Mucosa of descending colon (tissue), 3 donors: ENCODE measurements at places on chromosomes 1 and 21.
A peak's percentile ranks its signal among the peaks of the same experiment; 100 is the strongest.

GRCh38 chr1:8423692-8424538 is 106.0 kb downstream of the SLC45A1 start:
- DNase-seq = peak; percentile 76

- DNase-seq = no peak
These were observed 7.8 kb downstream of the RASAL2 start for GRCh38 chr1:178101654-178102053.

DNA sequence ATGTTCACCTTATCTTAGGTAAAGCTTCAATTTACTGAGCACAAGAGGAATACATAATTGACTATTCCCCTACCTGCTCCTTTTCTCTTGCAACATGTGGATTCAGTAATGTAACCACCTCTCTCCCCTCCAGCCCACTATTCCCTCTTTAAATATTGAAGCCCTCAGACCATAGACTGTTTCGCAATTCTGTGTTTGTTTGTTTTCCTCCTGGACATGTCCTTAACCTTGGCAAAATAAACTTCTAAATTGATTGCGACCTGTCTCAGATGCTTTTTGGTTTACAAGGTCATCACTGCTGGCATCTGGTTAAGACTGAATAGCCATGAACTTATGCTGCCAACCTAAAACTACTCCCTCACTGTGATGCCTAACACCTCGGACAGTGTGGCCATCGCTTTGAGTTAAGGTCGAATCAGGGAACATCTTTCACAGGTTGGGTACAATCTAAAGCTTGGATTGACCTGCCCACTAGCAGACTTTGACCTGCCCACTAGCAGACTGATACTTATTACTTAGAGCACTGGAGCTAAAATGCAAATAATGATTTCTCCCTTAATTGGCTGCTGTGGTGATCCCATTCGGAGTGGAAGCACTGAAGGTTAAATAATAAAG is 10.2 kb upstream of the CDC42BPA start:
- DNase-seq = no peak

DNA sequence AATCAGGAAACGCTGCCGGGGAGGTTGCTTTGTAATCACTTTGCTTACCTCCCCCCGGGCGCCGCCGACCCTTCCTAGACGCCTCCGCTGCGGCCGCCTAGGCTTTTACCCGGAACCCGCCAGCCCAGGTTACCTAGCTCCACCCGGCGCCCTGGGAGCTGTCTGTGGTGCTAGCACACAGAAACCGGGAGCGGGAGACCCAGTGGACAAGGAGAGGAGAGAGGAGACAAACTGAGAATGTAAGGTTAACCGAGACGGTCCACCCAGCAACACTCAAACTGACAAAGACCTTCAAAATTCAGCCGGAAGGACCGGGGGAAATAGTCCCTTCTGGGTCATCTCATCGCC is 9.8 kb downstream of the BARHL2 start:
- peak; percentile 75 for DNase-seq

GRCh38 chr1:204846546-204846945 is 24.1 kb upstream of the NFASC start:
- DNase-seq = no peak

DNA sequence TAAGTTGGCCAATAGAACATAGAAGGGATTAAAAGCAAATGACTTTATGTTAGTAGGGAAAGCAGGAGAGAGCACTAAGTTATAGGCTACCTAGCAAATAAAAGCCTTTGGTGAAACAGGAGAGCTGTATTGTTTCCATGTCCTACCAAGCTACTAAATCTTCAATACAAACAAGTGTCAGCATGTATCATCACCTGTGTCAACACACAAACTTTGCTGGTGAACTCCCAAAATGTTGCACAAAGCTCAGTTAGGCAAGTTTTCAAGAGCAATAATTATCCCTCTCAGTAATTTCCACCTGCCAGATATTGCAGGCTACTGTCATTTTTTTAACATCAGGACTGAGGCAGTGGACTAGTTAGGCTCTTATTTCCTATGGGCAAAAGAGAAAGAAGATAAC is 77.7 kb upstream of the ADAM30 start:
- no peak for DNase-seq

DNA sequence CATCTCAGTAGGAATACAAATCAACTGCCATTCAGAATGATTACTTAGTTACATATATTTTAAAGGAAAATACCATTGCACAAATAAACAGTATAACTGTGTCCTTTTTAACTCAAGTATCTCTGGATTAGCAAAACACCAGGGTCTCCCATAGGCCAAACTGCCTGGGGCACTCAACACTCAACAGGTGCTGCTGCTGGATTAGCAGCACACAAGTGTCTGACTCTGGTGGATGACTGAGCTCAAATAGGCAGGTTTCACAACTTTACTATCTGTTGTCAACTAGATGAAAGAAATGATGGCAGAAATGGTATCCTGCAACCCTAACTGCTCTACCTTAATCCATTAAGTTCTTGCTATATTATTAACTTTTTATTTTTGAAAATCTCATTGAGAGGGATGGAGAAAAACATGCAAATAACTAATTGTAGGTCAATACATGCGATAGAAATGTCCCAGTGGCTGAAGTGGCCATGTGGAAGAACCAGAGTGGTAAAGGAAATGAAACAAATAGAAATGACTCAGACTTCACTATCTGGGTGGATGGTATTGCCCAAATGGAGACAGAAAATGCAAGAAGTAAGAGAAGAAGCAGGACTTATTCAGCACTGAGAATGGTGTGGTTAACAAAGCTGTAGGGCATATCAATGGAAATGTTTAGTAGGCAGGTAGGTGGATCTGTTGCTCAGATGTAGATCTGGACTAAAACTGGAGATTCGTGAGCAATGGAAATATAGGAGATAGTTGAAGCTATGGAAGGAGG is 90.8 kb upstream of the CCDC190 start:
- no peak for DNase-seq

DNA sequence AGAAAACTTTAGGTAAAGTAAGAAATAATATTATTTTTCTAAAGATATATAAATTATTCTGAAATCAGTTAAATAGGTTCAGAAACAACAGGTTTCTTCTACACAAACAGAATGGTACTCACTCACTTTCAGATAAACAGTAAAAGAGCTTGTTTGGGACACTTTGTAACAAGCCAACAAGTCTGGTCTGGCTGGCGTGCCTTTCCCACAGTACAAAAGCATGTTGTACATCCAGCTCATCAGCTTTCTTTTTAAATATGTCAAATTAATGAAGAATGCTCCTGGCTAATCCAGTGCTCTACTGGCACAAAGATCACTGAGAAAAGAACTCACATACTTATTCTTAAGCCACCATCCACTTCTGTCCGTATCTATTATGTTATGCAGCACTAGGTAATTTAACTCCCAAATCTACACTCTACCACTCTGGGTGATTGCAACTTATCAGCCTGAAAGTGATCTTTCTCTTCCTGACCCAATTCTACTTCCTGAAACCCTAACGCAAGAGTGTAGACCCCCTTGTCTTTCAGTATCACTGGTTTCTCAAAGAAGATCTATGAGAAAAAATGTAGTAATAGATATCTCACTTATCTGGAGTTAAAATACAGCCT is 32.6 kb downstream of the TRIT1 start:
- DNase-seq = no peak

DNA sequence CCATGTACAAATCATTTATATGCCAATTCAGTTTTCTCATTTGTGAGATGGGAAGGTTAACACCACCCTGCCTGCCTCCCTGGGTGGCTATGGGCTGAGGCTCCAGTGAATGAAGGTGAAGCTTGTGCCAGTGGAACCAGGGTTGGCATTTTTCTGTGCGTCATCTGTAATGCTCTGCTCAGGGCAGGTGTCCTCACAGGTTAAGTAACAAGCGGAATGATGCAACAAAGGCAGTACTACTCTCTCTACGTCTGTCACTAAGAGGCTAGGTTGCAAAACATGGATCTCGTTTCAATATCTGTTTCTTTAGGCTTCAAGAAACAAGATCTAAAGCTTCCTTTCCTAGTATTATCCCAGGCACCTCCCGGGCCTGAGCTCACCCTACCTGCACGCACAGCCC is 67.0 kb upstream of the ZNF648 start:
- DNase-seq = no peak

GRCh38 chr1:69524015-69524414 is 43.7 kb upstream of the LRRC7 start:
- no peak for DNase-seq

DNA sequence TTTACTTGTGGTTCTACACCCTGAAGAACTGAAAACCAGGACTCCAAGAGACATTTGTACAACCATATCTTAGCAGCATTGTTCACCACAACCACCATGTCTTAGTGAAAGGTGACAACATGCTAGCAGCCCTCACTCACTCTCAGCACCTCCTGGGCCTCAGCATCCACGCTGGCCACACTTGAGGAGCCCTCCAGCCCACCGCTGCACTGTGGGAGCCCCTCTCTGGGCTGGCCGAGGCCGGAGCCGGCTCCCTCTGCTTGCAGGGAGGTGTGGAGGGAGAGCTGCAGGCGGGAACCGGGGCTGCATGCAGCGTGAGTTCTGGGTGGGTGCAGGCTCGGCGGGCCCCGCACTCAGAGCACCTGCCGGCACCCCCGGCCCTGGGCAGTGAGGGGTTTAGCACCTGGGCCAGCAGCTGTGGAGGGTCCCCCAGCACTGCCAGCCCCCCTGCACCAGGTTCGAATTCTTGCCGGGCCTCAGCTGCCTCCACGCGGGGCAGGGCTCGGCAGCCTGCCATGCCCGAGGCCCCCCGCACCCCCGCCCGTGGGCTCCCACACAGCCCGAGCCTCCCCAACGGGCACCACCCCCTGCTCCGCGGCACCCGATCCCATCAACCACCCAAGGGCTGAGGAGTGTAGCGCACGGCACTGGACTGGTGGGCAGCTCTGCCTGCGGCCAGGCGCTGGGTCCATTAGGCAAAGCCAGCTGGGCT is 9.2 kb downstream of the C1orf159 start:
- DNase-seq = peak; percentile 52

DNA sequence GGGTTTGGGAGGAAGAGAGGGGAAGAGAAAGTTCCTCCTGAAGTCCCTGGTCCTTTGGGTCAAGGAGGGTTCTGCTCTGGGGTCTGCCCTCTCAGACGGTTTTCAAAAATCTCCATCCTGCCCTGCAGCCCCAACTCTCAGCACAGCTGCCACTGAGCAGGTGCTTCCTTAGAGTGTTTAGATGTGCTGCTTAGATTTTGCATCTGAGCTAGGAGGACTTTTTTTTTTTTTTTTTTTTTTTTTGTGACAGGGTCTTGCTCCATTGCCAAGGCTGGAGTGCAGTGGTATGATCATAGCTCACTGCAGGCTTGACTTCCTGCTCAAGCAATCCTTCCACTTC is 324.9 kb upstream of the POU3F1 start:
- no peak for DNase-seq

GRCh38 chr21:37757606-37758376 is 158.5 kb downstream of the KCNJ6 start:
- DNase-seq = no peak

GRCh38 chr21:37006486-37007291 is at the start of gene RIPPLY3:
RIPPLY3 (plus strand) TSS chr21:37006702; CDS start chr21:37006773, 71 bp downstream.
- DNase-seq = peak; percentile 40

DNA sequence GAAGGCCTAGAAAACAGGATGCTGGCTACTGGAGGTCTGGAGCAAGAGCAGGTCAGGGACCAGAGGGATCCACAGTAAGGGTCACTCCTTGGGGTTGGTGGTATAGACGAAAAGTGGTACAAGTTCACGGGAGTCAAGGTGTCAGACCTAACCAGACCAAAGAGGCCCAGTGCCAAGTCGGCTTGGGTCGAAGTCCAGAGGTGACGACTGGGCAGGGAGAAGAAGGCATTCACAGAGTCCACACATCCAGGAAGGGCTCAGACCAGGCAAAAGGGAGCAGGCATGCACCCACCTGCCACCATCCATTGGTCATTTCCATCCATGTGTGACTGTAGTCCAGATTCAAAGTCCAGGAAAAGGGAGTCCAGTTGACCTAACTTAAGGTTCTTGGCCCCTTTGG is 27.1 kb upstream of the SYT6 start:
- DNase-seq = no peak

GRCh38 chr1:178818416-178818815 is 52.5 kb downstream of the ANGPTL1 start:
- DNase-seq = no peak

DNA sequence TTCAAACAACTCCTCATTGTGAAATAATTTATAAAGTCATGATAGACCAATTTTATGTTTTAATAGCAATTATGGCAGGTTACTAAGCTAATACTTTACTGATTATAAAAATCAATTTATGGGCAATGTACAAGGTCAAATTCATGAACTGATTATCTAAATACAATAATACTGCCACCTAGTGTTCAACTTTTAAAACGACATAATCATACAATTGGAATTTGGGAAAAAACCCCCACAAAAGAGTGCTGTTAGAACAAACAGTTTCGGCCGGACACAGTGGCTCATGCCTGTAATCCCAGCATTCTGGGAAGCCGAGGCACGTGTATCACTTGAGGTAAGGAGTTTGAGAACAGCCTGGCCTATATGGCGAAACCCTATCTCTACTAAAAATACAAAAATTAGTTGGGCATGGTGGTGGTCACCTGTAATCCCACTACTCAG is 14.0 kb downstream of the GTF2B start:
- DNase-seq = no peak

GRCh38 chr1:228802386-228803220 is 67.3 kb downstream of the RHOU start:
- DNase-seq = no peak

DNA sequence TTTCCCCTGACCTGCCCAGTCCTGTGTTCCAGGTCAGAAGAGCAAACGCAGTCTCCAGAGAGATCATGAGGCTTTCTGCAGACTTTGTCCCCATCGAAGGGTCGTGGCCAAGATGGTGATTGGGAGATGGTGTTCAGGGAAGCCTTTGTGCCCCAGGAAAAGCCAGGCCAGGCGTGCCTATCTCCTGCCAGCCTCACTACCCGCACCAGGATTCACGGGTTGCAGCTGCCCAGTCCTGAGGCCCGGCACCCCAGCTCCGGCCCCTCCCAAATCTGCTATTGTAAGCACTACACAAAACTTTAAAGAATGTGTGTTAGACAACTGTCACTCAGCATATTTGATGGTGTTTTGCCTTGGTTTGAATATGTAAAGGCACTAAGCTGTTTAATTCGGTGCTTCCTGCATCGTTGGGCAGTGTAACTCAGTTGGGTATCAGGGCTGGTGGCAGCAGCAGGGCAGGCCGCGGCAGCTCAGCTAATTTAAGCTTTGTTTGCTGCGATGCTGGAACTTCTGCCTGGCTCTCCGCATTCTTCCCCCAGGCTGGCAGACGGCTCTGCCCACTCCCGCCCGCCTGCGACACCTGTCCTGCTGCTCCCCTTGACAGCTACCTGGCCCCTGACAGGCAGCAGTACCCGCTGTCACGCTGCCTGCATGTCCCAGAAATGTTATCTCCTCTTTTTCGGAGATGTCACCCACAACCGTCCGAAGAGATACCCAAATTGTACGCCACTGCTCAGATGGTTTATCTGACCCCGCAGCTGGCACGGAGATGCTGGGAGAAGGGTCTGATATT is 209.0 kb upstream of the VAMP3 start:
- no peak for DNase-seq

DNA sequence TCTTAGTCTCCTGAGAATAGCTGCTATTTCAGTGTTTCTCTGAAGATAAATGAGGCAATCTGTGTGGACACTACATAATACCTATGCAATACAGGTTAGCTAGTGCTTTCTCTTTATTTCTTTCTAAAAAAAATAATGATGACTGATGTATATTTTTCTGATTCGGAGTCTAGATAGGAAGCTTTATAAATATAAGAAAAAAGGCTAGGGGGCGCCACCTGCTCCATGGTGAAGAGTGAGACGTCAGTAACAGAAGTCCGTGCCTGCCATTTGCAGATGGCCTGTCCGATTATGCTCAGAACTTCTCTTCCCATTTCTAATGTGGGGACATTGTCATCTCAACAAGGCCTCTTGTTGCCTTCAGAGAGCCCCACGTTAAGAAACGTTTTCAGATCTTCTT is 26.4 kb downstream of the QSOX1 start:
- DNase-seq = peak; percentile 61
